ENCODE measurements at places on chromosomes 3 and 15.
A peak's percentile ranks its signal among the peaks of the same experiment; 100 is the strongest.

DNA sequence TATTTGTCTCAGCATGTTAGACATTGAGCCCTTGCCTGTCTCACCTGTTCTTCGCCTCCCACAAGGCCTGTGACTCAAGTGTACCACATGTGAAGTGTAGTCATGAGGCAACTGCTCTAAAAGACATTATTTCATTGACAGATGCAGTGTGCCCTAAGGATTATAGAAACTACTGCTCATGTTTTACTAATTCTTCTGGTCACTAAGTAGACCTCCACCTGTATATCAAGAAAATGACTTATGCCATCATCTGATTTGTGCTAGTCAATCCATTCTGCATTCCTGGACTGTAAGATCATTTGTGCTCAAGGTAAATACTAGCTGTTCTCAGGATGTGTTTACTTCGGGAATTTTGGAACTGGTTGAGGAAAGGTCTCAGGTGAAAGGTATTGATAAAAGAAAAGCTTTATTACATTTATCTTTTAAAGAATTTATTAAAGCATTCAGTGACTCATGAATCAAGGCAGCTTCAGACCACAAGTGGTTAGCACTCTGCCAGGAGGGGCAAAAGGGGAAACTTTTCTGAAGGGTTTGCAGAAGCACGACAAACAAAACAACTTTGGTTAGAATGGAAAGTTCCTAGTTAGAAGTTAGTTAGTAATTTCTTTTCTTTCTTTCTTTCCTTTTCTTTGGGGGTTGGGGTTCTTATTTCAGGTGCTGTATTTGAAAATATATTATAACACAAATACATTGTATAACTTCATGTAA lies 465.3 kb upstream of the CBLB start:
- DNase-seq = no peak

- DNase-seq = no peak
These were observed 174.1 kb upstream of the DPH6 start for GRCh38 chr15:35720019-35720418.

- DNase-seq = peak; percentile 29
These were observed 68.9 kb downstream of the IFT80 start for GRCh38 chr3:160330109-160330508.

DNA sequence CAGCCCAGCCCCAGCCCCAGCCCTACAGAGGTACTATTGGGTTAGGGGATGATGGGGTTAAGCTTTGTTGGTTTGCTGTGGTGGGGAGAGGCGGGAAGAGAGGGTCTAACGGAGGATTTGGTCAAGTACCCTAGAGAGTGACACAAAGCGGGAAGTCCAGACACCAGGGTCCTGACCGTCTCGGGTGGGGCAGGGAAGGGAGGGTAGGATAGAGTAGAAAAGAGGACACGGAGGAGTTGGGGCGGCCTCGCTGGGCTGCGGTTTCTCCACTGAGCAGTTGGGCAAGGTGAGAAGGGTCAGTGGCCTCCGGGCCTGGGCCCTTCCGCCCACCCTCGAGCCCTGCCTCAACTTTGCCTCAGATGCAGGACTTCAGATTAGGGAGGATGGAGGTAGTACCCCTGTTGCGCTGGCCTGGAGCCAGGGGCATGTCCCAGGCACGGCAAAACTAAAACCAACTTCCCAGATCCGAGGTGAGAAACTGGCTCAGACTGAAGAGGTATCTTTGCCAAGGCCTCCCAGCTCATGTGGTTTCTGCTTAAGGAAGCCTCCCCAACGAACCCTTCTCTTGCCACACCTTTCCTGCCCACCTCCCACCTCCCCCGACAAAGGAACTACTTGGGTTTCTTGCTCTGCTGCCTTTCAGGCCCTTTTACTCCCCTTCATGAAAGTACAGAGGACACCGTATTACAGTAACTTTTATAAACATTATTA lies 551 bp downstream of the PML start:
- DNase-seq = no peak

GRCh38 chr15:91706322-91707032 lies 147.0 kb upstream of the SLCO3A1 start:
- DNase-seq = peak; percentile 39

All from NCI-H1105 treated with DMSO at 0.1 percent for 48 hours (cell line).